ENCODE measurements at places on chromosomes 13 and 19. TPM values are rescaled to one million over a fixed set of nuclear protein-coding genes. Genes with fewer than 3 reads are reported as not detected.

The ATP4B gene
- not detected for total RNA-seq

The SNAPC2 gene
- total RNA-seq = 18.3 TPM

GRCh38 chr13:22945321-22946226 lies 235.2 kb upstream of the SGCG start:
- no peak for DNase-seq

GRCh38 chr13:109881347-109881725 lies 95.0 kb upstream of the IRS2 start:
- DNase-seq = no peak

- no peak for DNase-seq
These were observed 66.0 kb downstream of the TEX26 start for GRCh38 chr13:30998136-30999088.

GRCh38 chr13:78370231-78370630 lies 233.1 kb downstream of the POU4F1 start:
- no peak for DNase-seq

GRCh38 chr19:53160350-53160749 lies 1.5 kb upstream of the ZNF347 start:
- DNase-seq = no peak
